Sigmoid colon (tissue), 7 donors: ENCODE measurements at places on chromosomes 6 and 20.

GRCh38 chr6:80547827-80548226 is 441.4 kb downstream of the BCKDHB start:
- no peak for DNase-seq
- no peak overlapping the region for H3K27ac ChIP-seq
- H3K4me1 ChIP-seq = peaks cover 5% of the 10 kb centered on the region
- H3K4me3 ChIP-seq = no peak overlapping the region
- H3K27me3 ChIP-seq = no peaks in the 10 kb centered on the region
- H3K36me3 ChIP-seq = no peaks in the 10 kb centered on the region

DNA sequence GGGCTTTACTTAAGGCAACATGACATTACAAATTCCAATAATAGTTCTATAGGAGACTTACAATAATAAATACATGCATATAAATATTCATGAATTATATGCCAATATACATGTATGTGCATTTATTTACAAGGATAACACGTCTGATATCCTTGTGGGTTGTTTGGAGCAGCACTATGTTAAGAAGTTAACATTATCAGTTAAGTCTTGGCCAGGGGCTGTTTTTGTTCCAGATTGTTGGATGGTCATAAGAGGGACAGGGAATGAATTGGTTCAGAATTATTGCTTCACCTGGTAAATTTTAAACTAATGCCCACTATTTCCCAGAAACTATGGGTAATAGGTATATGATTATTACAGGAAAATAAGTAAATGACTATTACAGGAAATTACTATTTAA is 81.3 kb upstream of the MMS22L start:
- no peaks in the 10 kb centered on the region for H3K4me1 ChIP-seq
- no peak overlapping the region for H3K27ac ChIP-seq
- H3K36me3 ChIP-seq = no peaks in the 10 kb centered on the region
- no peaks in the 10 kb centered on the region for H3K27me3 ChIP-seq

GRCh38 chr6:67231092-67231491 is 1404.0 kb upstream of the ADGRB3 start:
- H3K27me3 ChIP-seq = no peaks in the 10 kb centered on the region
- no peak overlapping the region for H3K27ac ChIP-seq
- H3K36me3 ChIP-seq = no peaks in the 10 kb centered on the region

DNA sequence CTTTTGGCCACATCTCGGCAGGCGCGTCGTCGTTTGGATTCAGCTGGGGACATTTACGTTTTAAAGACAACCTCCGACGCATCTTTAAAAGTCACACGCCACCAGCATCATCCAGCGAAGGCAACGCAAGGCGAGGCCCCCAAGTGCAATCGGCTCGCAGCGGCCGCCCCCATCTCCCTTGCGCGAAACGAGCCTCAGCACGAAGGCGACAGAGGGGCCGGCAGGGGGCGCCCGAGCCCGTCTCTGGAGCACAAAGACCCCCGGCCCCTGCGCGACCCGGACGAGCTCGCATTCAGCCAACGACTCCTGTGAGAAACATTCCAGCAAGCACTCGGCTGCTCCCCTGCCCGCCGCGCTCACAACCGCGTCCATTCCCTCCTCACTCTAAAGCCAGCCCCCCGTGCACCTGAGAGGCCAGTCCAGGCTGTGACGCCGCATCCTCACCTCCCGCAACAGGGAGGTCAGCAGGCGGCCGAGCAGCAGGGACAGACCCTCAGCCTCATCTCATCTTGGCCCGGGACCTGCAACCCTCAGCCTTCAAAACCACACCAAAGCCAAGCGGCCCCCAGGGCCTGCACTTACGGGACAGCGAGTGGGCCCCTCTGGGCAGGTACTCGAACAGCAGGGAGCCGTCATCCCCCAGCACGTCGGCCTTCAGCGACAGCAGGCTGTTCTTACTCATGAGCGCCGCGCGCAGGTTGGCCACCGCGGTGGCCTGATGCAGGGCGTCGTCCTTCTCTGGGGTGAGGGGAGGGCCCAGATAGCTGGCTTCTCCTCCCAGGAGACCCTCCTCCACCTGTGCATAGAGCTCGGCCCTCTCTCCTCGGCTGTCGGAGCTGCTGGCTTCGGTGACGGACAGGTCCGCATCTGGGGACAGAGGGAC is 35.8 kb downstream of the SLC2A4RG start:
- peaks cover 2% of the 10 kb centered on the region for H3K27me3 ChIP-seq
- no peaks in the 10 kb centered on the region for H3K36me3 ChIP-seq
- no peak for DNase-seq
- no peak overlapping the region for H3K27ac ChIP-seq

GRCh38 chr20:63328026-63328700 is 33.0 kb downstream of the CHRNA4 start:
- H3K4me1 ChIP-seq = no peaks in the 10 kb centered on the region
- DNase-seq = no peak
- H3K27me3 ChIP-seq = peaks cover 68% of the 10 kb centered on the region
- H3K4me3 ChIP-seq = no peak overlapping the region

- no peaks in the 10 kb centered on the region for H3K4me1 ChIP-seq
- H3K36me3 ChIP-seq = no peaks in the 10 kb centered on the region
- H3K27ac ChIP-seq = no peak overlapping the region
- H3K27me3 ChIP-seq = no peaks in the 10 kb centered on the region
Measured at GRCh38 chr6:156762547-156762946, 14.6 kb upstream of the ARID1B start.

DNA sequence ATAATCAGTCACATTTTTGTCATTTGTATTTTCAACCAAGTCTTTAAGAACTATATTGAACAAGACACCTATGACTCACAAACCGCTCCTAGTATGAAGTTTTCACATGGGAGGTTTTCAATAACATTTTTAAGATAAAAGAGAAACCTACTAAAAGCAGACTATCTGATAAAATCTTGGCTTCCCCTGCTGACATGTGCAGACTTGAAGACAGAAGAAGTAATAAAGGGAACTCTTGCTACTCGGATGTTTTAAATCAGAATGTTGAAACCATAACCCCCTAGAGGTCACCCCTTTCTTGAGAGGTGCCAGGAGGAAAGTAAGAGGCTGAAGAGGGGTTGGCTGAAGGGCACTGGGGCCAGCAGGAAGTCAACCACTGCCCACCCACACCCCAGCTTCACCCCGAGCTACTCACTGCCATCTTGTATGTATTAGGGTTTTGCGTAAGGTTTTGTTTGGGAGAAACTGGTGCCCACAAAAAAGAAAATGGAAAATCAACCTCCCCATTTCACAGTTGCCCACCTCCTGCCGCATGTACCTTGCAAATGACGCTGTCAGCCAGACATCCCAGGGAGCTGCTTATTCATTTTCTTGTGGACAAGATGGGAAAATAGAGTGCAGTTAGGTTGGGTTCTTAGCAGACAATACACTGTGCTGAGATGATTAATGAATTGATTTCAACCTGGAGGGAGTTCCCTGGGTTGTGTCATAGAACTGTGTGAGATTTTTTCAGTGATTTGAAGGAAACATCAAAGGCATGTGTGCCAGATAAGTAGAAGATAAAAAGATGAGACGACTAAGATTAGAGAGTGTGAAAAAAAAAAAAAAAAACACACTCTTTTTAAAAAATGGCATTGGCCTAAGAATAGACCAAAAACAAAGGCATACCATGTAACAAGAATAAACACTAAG is 83.2 kb upstream of the TAB2 start:
- no peaks in the 10 kb centered on the region for H3K27me3 ChIP-seq
- peaks cover 24% of the 10 kb centered on the region for H3K4me1 ChIP-seq
- H3K27ac ChIP-seq = no peak overlapping the region

- H3K4me1 ChIP-seq = no peaks in the 10 kb centered on the region
- H3K36me3 ChIP-seq = no peaks in the 10 kb centered on the region
- DNase-seq = no peak
- H3K27me3 ChIP-seq = no peaks in the 10 kb centered on the region
- no peak overlapping the region for H3K4me3 ChIP-seq
Measured at GRCh38 chr6:12269110-12269509, 21.1 kb upstream of the EDN1 start.

GRCh38 chr6:26438000-26438399 is 2.3 kb upstream of the BTN3A3 start:
- H3K4me3 ChIP-seq = no peak overlapping the region
- DNase-seq = no peak
- no peaks in the 10 kb centered on the region for H3K27me3 ChIP-seq

DNA sequence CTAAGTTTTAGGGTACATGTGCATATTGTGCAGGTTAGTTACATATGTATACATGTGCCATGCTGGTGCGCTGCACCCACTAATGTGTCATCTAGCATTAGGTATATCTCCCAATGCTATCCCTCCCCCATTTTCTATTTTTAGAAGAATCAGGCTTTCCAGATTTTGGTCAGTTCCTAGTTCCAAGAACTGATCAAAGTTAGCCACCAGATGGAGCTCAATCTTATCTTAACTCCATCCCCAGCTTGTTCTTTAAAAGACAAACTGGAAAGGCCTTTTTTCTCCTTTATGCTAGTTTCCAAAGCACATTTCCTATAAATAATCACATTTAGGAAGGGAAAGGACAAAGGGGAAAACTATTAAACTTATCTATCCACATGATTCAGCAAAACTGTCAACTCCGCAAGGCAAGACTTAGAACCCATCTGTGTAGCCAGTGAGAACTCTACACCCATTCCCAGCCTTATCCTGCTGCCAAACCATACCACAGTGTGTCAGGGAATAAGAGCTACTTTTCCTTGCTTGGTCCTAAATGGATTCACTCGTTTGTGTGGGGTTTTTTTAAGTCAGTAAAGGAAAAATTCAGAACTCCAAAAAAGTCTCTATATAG is 22.8 kb upstream of the KHDC1 start:
- H3K4me1 ChIP-seq = no peaks in the 10 kb centered on the region
- H3K4me3 ChIP-seq = no peak overlapping the region
- no peaks in the 10 kb centered on the region for H3K36me3 ChIP-seq
- no peak for DNase-seq
- no peaks in the 10 kb centered on the region for H3K27me3 ChIP-seq
- no peak overlapping the region for H3K27ac ChIP-seq
